ENCODE measurements at places on chromosomes 5 and 9.

DNA sequence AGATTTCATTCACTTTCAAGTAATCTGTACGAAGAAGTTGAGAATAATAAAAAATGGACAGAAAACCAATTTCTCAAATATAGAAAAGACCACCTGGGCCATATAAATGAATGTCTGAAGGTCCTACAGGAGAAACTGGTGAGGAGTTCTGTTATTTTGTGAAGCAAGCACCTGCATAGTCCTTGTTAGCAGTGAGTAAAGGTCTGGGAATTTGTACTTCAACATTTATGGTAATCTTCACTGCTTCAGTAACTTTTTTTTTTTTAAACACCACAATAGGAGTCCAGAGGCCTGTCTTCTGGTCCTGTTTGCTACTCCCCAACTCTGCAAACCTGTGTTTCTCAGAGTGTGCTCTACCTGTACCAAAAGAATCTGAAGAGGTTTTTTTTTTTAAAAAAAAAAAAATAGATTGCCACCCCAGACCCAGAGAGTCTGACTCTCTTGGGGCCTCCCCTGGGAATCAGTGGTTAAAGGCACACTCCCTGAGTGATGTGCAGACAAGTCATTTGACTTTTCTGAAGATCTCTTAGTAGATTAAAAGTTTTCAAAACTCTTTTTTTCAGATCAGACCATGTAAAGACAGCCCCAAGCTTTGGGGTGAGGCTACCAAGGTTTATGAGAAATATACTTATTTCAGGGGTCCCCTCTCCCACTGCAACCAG lies 55.5 kb downstream of the FAM81B start:
- DNase-seq = no peak

DNA sequence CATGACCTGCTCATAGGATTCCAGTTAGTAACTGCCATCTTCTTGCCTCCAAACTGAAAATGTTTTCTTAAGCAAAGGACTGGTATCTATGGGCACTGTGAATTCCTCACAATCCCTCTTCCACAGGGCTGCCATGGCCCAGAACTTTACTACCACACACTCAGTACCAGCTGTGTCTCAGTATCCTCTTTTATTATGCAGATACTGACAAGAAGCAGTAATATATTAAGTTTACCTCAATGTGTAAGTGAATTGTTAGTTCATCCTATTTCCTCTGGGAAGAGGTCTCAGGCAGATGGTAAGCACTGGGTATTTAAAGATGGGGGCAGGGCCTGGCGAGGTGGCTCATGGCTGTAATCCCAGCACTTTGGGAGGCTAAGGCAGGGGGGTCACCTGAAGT lies 320.8 kb upstream of the RFX3 start:
- no peak for DNase-seq

- DNase-seq = no peak
Observed at GRCh38 chr9:105093685-105094084, 150.8 kb upstream of the SLC44A1 start.

DNA sequence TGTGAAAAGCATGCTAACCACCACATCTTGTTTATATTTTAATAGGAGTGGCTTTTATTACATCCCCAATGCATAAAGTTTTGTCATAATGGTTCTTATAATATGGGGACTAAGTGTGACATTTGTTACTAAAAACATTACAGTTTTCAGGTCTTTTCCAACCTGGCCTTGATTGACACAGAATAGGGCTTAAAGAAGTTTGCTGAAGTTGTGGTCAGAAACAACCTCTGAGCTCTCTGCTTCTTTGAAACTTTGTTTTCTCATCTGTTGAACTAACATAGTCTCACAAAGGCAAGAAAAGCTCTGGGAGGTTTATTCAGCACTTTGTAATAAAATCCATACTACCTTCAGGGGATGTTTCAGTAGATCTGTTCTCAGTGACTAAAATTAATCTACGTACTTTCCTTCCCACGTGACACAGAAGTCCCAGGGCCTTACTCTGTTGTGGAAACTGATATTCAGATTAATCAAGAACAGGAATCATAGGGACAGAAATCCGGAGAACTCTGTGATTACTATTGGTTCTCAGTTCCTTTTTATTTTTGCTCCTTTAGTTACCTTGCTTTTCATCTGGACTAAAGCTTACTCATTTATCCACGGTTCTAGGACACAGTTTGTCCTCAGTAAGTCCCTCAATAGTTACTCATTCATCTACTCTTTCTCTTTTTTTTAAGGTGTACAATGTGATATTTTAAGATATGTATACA lies 289.0 kb upstream of the EFNA5 start:
- DNase-seq = no peak

- no peak for DNase-seq
Observed at GRCh38 chr9:114928136-114928535, 2.3 kb downstream of the TNFSF8 start.

GRCh38 chr5:156473269-156473908 lies 146.4 kb downstream of the SGCD start:
- no peak for DNase-seq

- DNase-seq = no peak
Observed at GRCh38 chr5:11390291-11390767, 513.9 kb downstream of the CTNND2 start.

- no peak for DNase-seq
Observed at GRCh38 chr5:69007726-69008368, 86.0 kb upstream of the SLC30A5 start.

- no peak for DNase-seq
Observed at GRCh38 chr5:317086-317811, 4.3 kb upstream of the AHRR start.

- no peak for DNase-seq
Observed at GRCh38 chr9:74503219-74503618, 6.1 kb downstream of the RORB start.

- no peak for DNase-seq
Observed at GRCh38 chr9:83133316-83133715, 70.4 kb upstream of the RASEF start.

- DNase-seq = peak; percentile 59
Observed at GRCh38 chr5:172904643-172905345, 54.4 kb upstream of the RPL26L1 start.

- DNase-seq = no peak
Observed at GRCh38 chr9:16868701-16869100, 1.8 kb downstream of the BNC2 start.

- DNase-seq = no peak
Observed at GRCh38 chr9:134743853-134744252, 102.2 kb downstream of the COL5A1 start.

GRCh38 chr5:140113180-140113698 lies 670 bp upstream of the PURA start:
- no peak for DNase-seq

GRCh38 chr9:90095682-90096081 lies 490.9 kb downstream of the GADD45G start:
- DNase-seq = no peak

GRCh38 chr5:130795037-130795436 lies 370.0 kb downstream of the HINT1 start:
- no peak for DNase-seq

DNA sequence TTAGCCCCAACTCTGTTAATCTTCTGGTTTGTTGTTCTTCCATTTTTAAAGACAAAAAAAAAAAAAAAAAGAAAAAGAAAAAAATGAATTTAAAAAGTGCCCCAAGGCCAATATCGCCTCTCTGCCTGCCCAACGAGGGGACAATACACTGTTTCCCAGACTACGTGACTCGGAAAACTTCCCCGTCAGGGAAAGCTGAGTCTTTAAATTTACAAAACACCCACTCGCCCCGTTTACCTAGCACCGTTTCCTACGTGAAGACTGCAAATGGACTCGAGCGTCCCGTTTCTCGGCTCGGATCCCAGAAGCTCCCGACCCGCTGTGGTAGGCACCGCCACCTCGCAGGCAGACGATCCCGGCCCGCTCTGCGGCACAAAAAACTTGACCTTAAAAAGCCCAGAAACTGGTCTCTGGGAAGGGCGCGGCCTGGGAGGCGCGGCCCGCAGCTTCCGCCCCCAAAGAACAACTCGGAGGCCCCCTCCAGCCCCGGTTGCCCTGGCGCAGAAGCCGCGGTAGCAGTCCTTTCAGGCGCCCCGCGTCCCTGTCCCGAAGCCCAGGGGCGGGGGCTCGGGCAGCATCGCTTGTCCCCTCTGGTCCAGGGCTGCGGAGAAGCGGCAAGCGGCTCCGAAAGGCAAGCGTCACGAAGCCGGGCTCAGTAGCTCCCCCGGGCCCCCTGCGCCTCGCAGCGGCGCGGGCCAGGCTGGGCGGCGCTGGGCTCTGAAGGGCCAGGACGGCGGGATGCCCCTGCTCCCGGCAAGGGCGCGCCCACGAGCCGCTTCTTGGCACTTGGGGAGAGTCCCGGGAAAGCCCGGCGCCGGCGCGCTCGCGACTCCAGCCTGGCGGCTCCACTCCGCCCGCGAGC lies at the start of gene GCNT4:
Gene GCNT4 (minus strand): TSS at position 367 of the 862 bp plus-strand sequence. CDS start 22,521 bp downstream, outside the sequence.
- no peak for DNase-seq

DNA sequence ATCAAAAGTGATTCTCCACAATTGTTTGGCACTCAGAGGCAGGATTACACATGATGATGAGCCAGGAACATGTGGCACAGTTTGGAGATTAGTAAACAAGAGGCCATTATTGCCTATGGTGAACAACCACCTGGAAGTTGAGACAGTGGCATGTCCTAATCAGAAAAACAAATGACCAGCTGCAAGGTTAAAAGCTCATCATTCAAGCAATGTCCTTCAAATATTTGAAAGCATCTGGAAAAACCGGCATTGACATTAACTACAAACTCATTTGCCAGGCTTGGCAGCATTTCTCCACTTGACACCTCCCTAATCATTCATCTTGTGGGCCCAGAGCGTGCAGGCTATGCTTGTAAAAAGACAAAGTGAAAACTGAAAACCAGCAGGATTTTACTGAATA lies 80.6 kb upstream of the MEGF10 start:
- no peak for DNase-seq

GRCh38 chr9:120900824-120901223 lies 23.8 kb upstream of the PHF19 start:
- DNase-seq = no peak

DNA sequence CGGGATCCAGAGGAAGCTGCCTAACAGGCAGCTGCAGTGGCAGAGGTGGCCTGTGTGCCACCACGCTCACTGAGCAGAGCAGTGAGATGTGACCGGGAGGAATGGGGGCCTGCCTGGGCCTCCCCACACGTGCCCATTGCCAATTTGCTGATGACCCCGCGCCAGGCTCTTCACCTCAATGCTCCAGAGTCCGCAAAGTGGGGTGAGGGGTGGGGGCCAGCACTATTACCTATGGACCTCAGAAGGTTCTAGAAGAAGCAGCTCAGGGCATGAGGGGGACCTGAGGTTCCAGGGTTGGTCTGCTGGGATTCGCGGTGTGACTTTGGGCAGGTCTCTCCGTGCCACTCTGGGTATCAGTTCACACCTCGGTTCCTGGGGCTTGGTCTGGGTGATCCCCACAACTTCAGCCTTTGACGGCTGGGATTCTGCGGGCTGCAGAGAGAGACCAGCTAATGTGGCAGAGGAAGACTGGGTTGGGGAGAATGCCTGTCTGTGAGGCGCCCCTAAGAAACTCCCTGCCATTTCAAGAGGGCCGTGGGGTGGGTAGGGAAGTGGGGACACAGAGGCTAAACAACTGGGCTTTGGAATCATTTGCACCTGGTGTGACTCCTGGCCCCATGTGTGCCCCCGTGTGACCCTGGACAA lies 231.0 kb upstream of the MVB12B start:
- no peak for DNase-seq

DNA sequence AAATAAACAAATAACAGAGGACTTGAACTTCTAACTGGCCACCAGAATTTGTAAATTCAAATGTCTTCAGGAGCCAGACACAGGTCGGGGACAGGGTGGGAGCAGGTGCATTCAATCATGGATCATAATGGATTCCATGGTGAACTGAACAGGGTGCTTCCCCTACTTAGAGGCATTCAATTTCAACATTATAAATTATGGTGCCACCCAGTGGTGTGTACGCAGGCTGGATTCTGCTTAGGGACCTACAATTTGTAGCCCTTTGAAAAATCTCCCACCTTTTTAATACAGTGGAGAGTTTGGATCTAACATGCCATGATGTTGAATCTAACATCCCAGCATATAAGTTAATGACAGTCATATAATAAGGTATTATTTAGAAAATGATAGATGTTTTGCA lies 22.3 kb downstream of the KLF9 start:
- no peak for DNase-seq

DNA sequence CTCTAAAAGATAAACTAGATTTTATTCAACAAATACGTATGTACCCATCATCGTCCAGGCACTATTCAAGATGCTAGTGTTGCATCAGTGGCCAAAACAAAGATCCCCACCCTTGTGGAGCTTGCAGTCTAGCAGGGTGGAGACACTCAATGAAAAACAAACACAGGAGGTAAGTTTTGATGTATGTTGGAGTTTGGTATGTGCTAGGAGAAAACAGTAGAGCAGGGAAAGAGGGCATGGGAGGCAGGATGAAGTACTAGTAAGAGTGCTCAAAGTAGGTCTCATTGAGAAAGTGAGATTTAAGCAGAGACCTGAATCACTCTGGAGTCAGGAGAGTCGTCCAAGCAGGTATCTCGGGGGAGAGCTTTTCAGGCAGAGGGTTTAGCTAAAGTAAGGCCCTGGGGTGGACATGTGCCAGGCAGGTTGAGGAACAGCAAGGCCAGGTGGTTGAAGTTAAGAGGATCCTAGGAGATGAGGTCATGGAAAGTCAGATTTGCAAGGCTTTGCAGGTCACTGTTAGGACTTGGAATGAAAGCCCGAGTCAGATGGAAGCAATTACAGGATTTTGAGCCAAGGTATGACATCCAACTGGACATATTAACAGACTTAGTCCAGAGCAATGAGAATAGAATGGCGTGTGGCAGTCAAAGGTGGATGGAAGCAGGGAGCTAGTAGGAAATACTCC lies 9.2 kb downstream of the SNX18 start:
- DNase-seq = no peak

DNA sequence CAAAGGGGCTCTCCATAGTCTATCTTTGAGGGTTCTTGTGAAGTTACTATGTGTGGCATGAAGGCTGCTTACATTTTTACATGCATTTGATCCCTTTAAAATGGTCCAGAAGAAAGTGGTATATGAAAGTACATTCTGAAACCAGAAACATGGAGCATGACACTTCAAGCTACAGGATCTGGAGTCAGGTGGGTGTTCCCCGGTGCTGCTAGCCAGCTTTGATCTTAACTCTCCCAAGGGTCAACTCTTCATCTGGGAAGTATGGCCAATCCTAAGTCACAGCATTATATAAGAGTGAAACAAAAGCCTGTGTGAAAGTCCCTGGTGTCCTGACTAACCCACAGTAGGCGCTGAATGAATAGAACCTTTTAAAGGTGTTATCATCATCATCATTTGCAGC lies 91.0 kb upstream of the TAS2R1 start:
- DNase-seq = no peak
